ENCODE measurements at places on chromosomes 5 and 9. TPM values are rescaled to one million over a fixed set of nuclear protein-coding genes. Genes with fewer than 3 reads are reported as not detected.

GRCh38 chr5:95823738-95824609 is 1.4 kb upstream of the GLRX start:
- H3K4me3 ChIP-seq = no peak overlapping the region
- peak; percentile 29 for DNase-seq
- no peaks in the 10 kb centered on the region for H3K27me3 ChIP-seq
- no peaks in the 10 kb centered on the region for H3K36me3 ChIP-seq
- H3K27ac ChIP-seq = peak overlapping the region; percentile 84

GRCh38 chr9:89256642-89257041 is 54.4 kb upstream of the CKS2 start:
- H3K4me3 ChIP-seq = no peak overlapping the region
- DNase-seq = no peak
- H3K27ac ChIP-seq = no peak overlapping the region
- no peaks in the 10 kb centered on the region for H3K4me1 ChIP-seq
- H3K27me3 ChIP-seq = no peaks in the 10 kb centered on the region

GRCh38 chr5:131786036-131786435 is 10.8 kb downstream of the FNIP1 start:
- H3K4me1 ChIP-seq = peaks cover 32% of the 10 kb centered on the region
- H3K27ac ChIP-seq = no peak overlapping the region
- H3K27me3 ChIP-seq = no peaks in the 10 kb centered on the region
- no peak overlapping the region for H3K4me3 ChIP-seq
- no peak for DNase-seq

DNA sequence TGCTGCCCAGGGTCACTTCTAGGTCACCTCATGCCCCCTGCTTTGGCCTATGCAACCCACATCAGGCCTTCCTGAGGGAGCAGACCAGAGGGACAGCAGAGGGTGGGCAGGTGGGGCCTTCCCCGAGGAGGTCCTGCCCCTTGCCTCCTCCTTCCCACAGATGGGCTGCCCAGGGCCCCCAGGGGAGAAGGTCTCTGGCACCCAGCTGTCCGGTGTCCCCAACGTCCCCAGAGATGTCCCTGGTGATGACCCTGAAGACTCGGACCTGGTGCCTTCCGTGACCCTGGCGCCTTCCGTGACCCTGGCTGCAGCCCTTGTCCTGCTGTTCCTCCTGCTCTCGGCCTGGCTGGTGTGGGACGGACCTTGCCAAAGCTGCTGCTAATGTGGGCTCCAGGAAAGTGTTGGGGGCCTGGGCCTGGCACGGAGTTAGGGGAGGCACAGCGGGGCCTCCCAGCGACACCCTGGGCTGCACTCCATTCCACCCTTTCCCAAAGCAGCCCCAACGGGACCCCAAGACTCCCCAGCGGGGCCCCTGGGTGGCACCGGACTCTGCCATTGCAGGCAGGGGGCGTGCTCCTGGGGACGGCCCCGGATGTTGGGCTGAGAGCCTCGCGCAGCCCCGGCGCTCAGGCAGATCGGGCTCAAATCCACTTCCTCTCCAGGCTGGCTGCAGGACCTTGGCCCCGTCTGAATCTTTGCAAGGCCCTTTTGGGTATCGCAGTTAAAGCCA is 6.8 kb upstream of the SLC2A6 start:
- no peak overlapping the region for H3K4me3 ChIP-seq
- H3K4me1 ChIP-seq = peaks cover 18% of the 10 kb centered on the region
- peak overlapping the region; percentile 18 for H3K27ac ChIP-seq
- no peaks in the 10 kb centered on the region for H3K27me3 ChIP-seq
- no peak for DNase-seq

GRCh38 chr9:97529363-97530076 is 28.1 kb downstream of the TMOD1 start:
- H3K27ac ChIP-seq = no peak overlapping the region
- H3K27me3 ChIP-seq = no peaks in the 10 kb centered on the region
- H3K36me3 ChIP-seq = no peaks in the 10 kb centered on the region
- DNase-seq = no peak
- H3K4me3 ChIP-seq = no peak overlapping the region

DNA sequence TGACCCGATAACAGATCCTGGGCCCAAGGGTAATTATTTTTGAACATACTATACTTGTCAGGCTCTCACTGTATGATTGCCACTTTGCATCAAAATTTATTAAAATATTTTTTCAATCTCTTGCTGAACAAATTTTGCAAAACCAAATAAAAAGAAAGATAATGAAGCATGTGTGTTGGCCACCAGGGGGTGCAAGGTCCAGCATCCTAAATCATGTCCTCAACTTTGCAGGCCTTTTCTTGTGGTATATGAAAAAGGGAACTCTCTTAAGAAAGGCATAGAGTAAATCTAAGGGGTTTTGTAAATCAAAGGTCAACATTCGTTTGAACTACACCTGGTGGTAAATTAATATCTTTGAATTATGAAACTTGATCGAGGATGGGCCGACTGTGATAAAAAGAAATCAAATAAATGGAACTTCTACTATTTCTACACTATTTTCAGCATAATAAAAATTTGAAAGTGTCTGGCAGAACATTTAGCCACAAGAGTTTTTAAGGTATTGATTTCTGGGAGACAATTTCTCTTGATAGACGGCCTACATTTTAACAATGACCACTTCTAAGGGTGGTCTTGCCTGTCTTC is 676.5 kb downstream of the DMRTA1 start:
- H3K4me1 ChIP-seq = no peaks in the 10 kb centered on the region
- H3K4me3 ChIP-seq = no peak overlapping the region
- H3K27me3 ChIP-seq = no peaks in the 10 kb centered on the region
- no peak overlapping the region for H3K27ac ChIP-seq

GRCh38 chr9:119003882-119004617 is 365.2 kb downstream of the BRINP1 start:
- H3K36me3 ChIP-seq = no peaks in the 10 kb centered on the region
- H3K4me1 ChIP-seq = no peaks in the 10 kb centered on the region
- H3K27ac ChIP-seq = no peak overlapping the region
- H3K27me3 ChIP-seq = no peaks in the 10 kb centered on the region

Gene PLAC8L1
- total RNA-seq = not detected

Gene SLC25A2
- not detected for total RNA-seq

GRCh38 chr5:126373375-126374108 is 49.7 kb upstream of the GRAMD2B start:
- H3K36me3 ChIP-seq = no peaks in the 10 kb centered on the region
- no peaks in the 10 kb centered on the region for H3K27me3 ChIP-seq
- no peak overlapping the region for H3K4me3 ChIP-seq

Gene HRCT1
- 0.99 TPM for total RNA-seq

Gene RBM18
- 4.6 TPM for total RNA-seq

- no peak for DNase-seq
- no peaks in the 10 kb centered on the region for H3K36me3 ChIP-seq
- H3K27me3 ChIP-seq = no peaks in the 10 kb centered on the region
Measured at GRCh38 chr9:124625087-124625486, 117.9 kb upstream of the NR5A1 start.

GRCh38 chr5:134508521-134509195 is 16.8 kb upstream of the JADE2 start:
- H3K27ac ChIP-seq = no peak overlapping the region
- H3K36me3 ChIP-seq = no peaks in the 10 kb centered on the region
- H3K27me3 ChIP-seq = no peaks in the 10 kb centered on the region
- no peak for DNase-seq

Gene FOXD4L6
- total RNA-seq = not detected

Gene ANKRD31
- total RNA-seq = 0.78 TPM

DNA sequence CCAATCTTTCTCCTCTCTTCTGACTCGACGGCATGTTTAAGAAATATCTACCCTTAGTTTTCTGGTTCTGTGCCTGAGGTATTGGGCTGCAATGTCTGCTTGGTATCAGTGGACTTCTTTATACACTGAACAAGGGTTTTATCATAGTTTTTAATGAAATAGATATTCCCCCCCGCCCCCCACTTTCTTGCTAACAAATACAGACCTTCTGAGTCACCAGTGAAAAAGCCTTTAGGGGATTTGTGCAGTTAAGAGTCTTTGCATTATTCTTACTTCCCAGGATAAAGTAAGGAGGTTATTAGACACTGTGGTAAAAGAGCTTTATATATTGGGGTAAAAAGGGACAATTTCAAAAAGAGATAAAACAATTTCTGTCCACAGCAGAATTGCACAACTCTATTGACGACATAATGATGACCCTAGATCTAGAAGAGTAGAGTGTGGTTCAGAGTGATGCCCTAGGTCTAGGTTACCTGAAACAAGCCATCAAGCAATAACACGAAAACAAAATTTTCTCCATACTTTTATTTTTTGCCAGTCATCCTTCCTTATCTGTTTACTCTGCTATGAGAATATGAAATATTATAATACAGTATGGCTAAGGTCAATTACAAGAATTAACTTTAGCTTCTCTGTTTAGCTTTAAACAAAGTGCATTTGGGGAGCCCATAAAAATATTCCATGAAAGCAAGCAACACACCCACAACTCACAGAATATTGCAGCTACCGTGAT is 110.7 kb downstream of the PLK2 start:
- no peak overlapping the region for H3K27ac ChIP-seq
- no peaks in the 10 kb centered on the region for H3K27me3 ChIP-seq
- H3K4me3 ChIP-seq = no peak overlapping the region

Gene SMIM33
- not detected for total RNA-seq

DNA sequence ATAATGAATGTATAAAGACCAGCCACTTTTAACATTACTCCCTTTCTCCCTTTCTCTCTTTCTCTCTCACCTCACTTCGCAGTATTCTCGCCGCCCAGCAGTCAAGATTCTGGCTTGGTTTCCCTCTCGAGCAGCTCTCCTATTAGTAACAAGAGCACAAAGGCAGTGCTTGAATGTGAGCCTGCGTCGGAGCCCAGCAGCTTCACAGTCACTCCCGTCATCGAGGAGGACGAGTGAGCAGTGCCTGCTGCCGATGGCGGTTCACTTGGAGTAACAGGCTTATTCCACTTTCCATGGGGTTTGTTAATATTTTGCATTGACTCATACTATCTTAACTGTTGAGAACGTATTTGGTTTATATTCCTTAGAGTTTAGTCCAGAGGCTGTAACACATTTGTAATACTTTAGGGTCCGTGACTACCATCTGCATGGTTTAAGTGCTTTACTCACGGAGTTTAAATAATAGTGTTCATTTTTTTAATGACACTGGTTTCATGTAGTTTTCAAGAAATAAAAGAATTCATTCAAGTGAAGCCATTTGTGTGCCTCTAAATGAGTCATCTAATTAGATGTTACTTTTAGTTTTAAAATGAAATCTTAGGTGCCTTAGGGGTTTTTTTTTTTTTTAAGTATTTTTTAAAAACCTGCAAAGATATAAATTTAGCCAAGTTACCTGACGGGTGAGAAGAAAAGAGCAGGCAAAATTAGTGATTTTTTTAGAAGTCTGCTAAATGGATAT is 8.4 kb upstream of the DMRT3 start:
- no peak overlapping the region for H3K4me3 ChIP-seq
- peaks cover 28% of the 10 kb centered on the region for H3K4me1 ChIP-seq
- no peak overlapping the region for H3K27ac ChIP-seq
- no peak for DNase-seq
- peaks cover 37% of the 10 kb centered on the region for H3K27me3 ChIP-seq
- H3K36me3 ChIP-seq = no peaks in the 10 kb centered on the region

Gene PBX3
- 36.3 TPM for total RNA-seq

Gene GLDC
- not detected for total RNA-seq

Gene LHX3
- total RNA-seq = not detected

DNA sequence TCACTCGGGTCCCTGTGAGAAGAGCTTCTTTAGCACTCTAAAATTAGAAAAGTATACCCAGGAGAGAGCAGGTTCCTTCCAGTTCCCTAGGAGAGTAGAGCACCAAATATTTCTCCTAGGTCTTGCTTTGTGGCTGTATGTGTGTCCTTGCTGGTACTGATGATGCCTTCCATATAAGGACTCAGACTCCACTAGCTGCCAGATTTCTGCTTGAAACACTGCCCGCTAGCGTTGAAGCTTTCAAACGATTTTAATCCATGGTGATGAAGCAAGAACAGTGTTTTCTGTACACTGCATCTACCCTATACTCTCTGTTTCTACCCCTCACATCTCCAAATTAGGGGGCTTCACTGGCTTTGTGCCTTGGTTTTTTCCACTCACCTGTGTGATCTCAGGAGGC is 2.4 kb upstream of the SMC2 start:
- DNase-seq = no peak
- no peaks in the 10 kb centered on the region for H3K36me3 ChIP-seq

- peaks cover 8% of the 10 kb centered on the region for H3K4me1 ChIP-seq
- no peak overlapping the region for H3K4me3 ChIP-seq
- no peaks in the 10 kb centered on the region for H3K36me3 ChIP-seq
Measured at GRCh38 chr9:112037281-112038016, 137.6 kb downstream of the SUSD1 start.

Gene CDKN2B-AS1
- total RNA-seq = not detected

Gene SHROOM1
- total RNA-seq = 19.5 TPM

GRCh38 chr9:93587651-93588347 is 11.4 kb downstream of the PHF2 start:
- H3K4me1 ChIP-seq = peaks cover 66% of the 10 kb centered on the region
- no peak overlapping the region for H3K27ac ChIP-seq
- no peaks in the 10 kb centered on the region for H3K36me3 ChIP-seq
- DNase-seq = no peak
- no peaks in the 10 kb centered on the region for H3K27me3 ChIP-seq
- H3K4me3 ChIP-seq = no peak overlapping the region

Gene PRKACG
- not detected for total RNA-seq

Gene PCDHGA6
- 5.2 TPM for total RNA-seq

- no peak overlapping the region for H3K4me3 ChIP-seq
- no peak for DNase-seq
- H3K27me3 ChIP-seq = no peaks in the 10 kb centered on the region
- H3K27ac ChIP-seq = no peak overlapping the region
- H3K4me1 ChIP-seq = no peaks in the 10 kb centered on the region
Measured at GRCh38 chr5:123359454-123360200, 63.6 kb downstream of the CEP120 start.

DNA sequence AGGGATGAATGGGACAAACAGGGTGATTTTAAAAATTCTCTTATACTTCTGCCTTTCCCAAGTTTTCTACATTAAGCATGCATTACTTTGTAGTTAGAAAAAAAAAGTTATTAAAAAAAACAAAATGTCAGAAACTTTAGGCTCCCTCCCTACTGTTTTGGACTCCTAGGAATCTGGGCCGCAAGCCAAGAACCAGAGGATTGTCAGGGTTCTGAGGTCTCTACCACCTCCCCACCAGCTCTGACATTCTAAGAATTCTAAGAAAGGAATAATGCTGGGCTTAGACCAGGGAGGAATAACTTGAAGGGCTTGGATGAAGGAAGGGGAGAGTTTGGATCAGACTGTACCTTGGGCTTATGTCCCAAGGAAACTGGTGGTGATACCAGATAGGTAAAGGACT is 1.1 kb upstream of the ARHGEF39 start:
- H3K27me3 ChIP-seq = no peaks in the 10 kb centered on the region
- no peak overlapping the region for H3K4me3 ChIP-seq
- peaks cover 45% of the 10 kb centered on the region for H3K4me1 ChIP-seq
- no peak overlapping the region for H3K27ac ChIP-seq
- no peaks in the 10 kb centered on the region for H3K36me3 ChIP-seq
- DNase-seq = no peak

- H3K27me3 ChIP-seq = no peaks in the 10 kb centered on the region
- no peaks in the 10 kb centered on the region for H3K4me1 ChIP-seq
- no peak overlapping the region for H3K4me3 ChIP-seq
- H3K27ac ChIP-seq = no peak overlapping the region
- no peak for DNase-seq
- no peaks in the 10 kb centered on the region for H3K36me3 ChIP-seq
Measured at GRCh38 chr5:52139888-52140615, 647.7 kb upstream of the ITGA1 start.

Measured in body of pancreas (tissue), 4 donors.